ENCODE measurements at places on chromosomes 4 and X.

- no peak for DNase-seq
Measured at GRCh38 chr4:189049682-189050081, 891.0 kb upstream of the FRG1 start.

DNA sequence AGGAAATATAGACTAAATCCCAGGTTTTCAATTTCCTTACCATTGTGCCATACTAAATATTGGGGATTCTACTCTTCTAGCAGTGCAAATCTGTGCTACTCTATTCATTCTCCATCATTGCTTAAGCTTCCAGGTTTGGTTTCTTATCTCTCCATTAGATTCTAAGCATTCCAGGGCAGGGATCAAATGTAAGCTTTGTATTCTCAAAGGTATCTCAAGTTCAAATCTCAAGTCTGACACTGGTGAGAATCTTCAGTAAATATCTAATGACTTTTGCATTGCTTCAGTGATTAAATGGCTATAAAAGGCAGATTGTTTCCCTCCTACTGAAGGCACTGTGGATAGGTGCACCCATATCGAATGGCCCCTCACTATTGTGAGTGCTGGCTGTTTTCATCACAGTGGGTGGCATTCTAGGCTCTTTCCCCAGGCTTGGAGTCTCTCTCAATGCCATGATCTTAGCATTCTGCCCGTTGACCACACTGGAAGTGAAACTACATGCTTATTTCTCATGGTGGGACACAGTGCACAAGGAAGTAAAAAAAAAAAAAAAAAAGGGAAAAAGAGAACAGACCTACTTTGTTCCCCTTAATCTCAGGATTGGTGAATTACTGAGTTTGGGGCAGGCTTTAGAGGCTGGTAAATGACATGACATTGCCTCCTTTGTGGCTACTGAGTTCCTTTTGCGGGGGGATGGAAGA lies 28.7 kb downstream of the FAM9C start:
- DNase-seq = no peak

DNA sequence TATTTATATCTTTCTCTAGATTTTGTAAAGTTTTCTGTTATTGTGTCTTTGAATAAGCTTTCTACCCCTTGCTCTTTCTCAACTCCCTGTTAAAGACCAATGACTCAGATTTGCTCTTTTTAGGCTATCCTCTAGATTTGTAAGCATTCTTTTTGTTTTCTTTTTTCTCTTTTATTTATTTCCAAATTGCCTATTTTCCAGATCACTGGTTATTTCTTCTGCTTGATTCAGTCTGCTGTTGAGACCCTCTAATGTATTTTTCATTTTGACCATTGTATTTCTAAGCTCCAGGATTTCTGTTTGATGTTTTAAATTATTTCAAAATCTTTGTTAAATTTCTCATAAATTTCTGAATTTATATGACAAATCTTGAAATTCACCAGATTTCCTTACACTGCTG lies 462.6 kb upstream of the GALNT7 start:
- DNase-seq = no peak

DNA sequence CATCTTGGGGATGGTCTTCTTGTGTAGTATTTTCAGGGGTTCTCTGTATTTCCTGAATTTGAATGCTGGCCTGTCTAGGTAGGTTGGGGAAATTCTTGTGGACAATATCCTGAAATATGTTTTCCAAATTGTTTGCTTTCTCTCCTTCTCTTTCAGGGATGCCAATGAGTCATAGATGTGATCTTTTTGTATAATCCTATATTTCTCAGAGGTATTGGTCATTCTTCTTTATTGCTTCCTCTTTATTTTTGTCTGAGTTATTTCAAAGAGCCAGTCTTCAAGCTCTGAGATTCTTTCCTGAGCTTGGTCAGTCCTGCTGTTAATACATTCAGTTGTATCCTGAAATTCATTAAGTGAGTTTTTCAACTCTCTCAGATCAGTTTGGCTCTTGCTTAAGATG lies 73.1 kb downstream of the MAMLD1 start:
- DNase-seq = no peak

DNA sequence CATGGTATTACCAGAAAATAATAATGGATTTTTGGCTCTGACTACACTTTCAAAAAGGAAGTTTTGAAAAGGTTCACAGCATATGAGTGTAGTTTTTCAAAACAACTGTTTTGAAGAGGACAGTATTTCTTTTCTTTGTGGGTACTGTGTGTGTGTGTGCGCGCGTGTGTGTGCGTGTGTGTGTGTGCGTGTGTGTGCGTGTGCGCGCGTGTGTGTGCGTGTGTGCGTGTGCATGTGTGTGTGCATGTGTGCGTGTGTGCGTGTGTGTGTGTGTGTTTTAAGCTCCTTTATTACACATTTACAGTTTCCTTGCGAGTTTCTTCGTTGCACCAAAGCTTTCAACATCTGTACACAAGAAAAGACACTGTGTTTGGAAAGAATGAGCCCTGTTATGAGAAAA lies 755.4 kb downstream of the SH3BGRL start:
- DNase-seq = no peak

- peak; percentile 61 for DNase-seq
Measured at GRCh38 chrX:149504226-149504914, 736 bp downstream of the IDS start.

DNA sequence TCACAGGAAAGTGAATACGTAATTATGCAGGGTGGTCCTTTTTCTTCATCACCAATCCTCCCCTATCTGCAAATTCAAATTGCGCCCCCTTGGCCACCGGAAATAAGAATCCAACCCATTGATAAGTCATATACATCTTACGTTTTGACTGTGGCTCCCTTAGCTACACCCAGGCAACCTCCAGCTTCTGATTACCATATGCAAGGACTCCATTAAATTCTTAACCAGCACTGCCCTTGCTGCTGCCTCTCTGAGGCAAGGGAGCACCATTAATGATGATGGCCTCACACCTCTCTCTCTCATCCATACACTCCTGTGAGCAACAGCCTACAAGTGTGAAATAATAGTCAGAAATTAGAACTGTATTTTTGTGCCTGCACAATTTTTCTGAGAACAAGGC lies 106.0 kb upstream of the NOCT start:
- DNase-seq = no peak

GRCh38 chrX:106286053-106286650 lies 118.0 kb downstream of the PWWP3B start:
- DNase-seq = no peak

GRCh38 chr4:182642831-182643230 lies 274.4 kb downstream of the DCTD start:
- DNase-seq = no peak

DNA sequence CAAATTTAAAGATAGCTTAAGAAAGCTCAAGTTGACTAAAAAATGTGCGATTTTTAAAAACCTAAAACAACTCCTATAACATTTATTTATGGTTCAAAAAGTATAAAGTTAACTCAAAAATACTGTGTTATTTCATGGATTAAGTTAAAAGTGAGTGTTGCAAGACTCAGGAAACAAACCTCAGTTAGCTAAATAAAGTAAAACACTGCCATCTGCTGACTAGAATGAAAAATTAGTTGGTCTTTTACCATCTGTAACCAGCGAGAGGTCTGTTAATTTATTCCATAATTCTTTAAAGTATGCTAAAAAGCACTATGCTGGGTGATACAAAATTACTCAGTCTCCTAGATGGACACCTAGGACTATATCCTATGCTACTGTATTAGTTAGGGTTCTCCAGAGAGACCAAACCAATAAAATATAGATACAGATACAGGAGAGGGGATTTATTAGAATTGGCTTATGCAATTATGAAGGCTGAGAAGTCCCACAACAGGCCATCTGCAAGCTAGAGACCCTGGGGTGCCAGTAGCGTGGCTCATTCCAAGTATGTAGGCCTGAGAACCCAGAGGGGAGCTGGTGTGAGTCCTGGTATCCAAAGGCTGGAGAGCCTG lies 4.9 kb upstream of the WDFY3 start:
- no peak for DNase-seq

- DNase-seq = no peak
Measured at GRCh38 chr4:77917601-77918000, 55.0 kb downstream of the MRPL1 start.

DNA sequence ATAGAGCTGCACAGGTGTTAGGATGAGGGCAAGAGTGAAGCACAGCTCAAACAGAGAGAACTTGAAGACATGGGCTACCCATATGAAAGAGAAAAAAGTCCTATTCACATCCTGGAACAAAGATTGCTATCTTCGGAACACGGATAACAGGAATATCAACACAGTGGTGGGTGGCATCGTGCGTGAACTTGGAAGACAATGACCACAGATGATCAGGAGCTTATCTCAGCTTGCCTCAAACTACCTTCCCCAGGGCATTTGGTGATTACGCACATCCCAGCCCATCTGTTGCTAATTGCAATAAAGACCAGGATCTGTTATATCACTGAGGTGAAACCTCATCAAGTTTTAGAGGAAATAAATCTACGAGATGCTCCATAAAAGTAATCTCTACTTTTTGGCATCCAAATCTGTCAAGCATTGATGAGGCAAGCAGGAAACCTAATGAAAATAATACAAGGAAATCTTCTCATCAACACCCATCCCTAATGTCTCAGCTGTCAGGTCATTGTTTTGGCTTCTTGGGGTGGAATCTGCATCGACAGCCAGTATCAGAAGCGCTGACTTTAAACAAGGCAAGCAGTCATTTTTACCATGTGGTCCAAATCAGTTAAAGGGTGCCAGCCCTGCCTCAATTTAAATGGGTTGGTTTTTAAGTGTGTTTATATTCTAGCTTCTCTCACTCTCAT lies 188.2 kb downstream of the SPCS3 start:
- DNase-seq = no peak

DNA sequence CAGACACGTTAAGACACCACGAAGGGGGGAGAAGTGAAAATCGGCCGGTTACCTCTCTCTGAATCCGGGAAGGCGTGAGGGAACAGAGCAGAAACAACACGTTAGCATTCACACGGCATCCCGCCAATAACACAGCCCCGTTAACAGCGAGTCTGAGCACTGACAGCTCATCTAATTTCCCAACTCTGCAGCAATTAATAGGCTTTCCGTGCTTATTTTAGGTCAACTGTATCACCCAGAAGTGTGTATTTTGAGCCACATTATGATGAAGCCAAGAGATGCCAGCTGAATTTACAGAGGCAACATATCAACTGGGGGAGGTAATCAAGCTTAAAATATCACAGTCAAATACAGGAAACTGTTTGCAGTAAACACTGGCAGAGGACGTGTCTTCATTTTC lies 92.6 kb downstream of the NSUN7 start:
- no peak for DNase-seq

DNA sequence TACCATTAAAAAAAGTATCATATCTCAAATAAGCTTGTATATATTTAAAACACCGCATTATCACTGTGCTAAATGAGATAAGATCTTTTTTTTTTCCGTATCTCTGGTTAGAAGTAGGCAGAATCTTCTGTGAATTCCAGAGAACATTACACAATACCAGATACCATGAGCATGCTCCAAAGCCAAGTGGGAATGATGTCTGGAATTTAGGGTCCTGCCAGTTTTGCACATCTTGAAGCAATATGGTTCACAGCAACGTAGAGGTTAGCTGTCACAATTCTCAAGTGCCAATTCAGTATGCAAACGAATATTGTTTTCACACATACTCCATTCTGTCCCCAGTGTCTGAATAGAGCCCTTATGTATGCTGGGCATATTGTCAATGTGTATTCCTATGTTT lies 127.5 kb upstream of the NEIL3 start:
- no peak for DNase-seq

DNA sequence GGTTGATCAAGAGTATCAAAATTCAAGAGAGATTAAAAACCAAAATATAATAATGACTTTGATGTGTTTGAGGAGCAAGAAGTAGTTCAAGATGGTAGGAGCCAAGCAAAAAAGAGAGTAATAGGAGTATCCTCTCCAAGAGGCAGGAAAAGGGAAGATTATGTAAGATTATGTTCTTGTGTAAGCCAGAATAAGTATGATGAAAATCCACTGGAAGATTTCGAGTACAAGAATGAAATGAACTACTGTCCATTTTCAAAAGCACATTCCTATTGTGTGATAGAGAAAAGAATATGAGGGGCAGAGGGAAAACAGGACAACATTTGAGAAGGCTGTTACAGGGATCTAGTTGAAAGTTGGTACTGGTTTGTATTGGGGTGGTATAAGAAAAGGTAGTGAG lies 659.6 kb upstream of the INTU start:
- no peak for DNase-seq

GRCh38 chr4:8280876-8281440 lies 11.4 kb downstream of the HTRA3 start:
- no peak for DNase-seq

DNA sequence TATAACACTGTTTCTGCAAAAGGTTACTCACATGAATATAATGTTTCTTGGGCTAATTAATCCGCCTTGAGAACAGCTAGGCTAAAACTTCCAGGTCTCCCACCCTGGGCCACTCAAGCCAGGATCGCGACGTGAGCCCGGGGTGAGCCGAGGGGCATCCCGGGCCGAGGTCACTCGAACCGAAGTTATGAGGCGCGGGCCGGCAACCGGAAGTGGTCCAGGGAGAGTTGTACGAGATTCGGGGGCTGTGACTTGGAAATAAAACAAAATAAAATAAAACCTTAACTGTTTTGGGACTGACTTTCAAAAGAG lies 317 bp downstream of the CMC4 start:
- no peak for DNase-seq

GRCh38 chr4:3122081-3122563 lies 47.6 kb downstream of the HTT start:
- no peak for DNase-seq

GRCh38 chrX:39022106-39022505 lies 220.8 kb downstream of the MID1IP1 start:
- no peak for DNase-seq

- DNase-seq = no peak
Measured at GRCh38 chrX:140949233-140949632, 53.2 kb upstream of the SPANXB1 start.

DNA sequence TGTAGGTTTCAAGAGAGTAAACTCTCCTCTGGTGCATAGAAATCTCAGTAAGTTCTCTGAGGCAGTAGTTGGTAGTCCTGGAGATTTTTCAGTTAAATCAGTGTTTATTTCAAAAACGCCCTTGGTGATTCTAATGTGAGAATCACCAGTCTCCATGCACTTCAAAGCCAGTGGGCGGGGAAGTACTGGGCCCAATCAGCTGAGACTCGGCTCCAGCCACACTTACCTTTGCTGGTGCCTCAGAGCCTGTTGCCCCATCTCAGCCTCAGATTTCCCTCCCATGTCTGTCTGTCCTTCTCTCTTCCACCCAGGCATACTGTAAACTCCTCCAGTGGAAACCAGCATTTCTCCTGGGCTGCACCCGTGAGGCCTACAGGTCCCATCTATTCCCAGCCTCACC lies 7.4 kb upstream of the MGST2 start:
- no peak for DNase-seq

- no peak for DNase-seq
Measured at GRCh38 chrX:153766098-153766817, 2.2 kb downstream of the PLXNB3 start.
